Psoas muscle (tissue), 8 donors: ENCODE measurements at places on chromosomes 12 and 14. TPM values are rescaled to one million over a fixed set of nuclear protein-coding genes. Genes with fewer than 3 reads are reported as not detected.

The RPAP3 gene
- total RNA-seq = 24.1 TPM

The RERGL gene
- 0.39 TPM for total RNA-seq

DNA sequence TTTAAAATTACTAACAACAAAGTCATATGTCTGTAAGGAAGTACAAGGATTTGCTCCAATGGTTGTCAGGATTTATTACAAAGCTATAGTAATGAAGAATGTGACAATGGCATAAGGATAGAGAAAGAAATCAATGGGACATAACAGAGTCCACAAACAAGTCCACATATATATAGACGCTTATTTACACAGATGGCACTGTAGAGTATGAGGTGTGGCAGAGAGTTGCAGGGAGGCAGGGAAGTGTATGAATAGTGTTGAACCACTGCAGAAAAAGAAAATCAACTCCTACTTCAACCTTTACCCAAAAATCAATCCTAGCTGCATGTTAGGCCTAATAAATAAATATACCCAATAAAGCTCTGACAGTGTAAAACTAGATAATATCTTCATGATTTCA, 21.3 kb downstream of the SOS2 start:
- no peak for DNase-seq

- no peak for DNase-seq
These were observed 480.7 kb upstream of the DCN start for GRCh38 chr12:91663310-91663709.

GRCh38 chr14:33588771-33589170, 362.1 kb downstream of the EGLN3 start:
- DNase-seq = no peak

DNA sequence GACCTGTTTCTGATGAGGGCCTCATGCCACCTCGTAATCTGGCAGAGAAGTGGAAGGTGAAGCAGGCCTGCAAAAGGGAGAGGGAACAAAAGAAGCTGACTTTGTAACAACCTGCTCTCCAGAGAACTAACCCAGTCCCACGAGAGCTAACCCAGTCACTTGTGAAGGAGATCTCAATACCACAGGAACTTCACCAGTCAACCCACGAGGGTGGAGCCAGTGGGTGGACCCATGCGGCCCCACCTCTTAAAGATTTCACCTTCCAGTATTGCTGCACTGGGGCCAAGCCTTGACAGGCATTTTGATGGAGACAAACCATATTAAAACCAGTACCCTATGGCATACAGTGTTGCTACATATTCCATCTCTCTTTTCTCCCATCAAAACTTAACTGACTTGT, 55.1 kb downstream of the SERPINA10 start:
- no peak for DNase-seq

DNA sequence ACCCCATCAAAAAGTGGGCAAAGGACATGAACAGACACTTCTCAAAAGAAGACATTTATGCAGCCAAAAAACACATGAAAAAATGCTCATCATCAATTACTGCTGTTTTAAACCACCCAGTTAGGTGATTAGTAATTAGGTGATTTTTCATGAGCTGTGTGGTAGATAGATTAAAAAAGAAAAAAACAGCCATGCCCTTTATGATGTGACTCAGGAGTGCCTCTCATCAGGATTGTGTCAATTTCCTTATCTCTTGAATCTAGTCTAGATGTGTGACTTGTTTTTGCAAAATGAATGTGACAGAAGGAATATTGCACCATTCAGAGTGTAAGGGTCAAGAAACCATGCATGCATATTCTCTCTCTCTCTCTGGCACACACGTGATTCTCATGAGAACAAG, 5.7 kb downstream of the OR10A7 start:
- DNase-seq = no peak
